ENCODE measurements at places on chromosomes 7 and 10. TPM values are rescaled to one million over a fixed set of nuclear protein-coding genes. Genes with fewer than 3 reads are reported as not detected.

DNA sequence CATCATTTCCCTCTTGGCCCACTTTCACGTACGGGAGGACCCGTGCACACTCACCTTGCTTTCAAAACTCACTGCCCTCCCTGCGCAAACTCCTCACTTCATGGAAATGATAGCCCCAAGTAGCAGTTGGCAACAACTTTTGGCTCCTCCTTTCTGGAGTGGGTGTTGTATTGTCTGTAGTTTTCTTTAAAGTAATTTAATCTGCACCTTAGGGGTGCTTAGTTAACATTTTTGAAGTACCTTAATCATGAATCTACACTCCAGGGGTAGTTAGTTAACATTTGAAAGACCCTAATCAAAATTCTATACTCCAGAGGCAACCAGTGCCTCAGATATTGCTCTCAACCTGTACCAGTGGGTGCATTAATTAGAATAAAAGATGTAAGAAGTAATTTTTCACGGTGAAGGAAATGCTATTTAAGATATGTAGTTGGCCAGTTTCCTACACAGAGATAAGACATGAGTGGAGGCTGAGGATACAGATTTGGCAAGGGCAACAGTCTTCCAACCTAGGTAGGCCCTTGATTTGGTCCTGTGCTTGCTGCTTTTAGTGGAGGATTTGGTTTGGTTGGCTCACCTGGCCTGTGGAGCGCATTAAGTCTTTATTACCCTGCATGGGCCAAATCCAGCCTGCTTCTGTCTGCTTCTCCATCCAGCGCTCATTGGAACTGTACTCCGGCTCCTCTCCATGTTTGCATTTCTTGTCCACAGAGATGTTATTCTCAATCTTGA is 93.0 kb downstream of the EXOC4 start:
- H3K36me3 ChIP-seq, result no peaks in the 10 kb centered on the region
- H3K4me3 ChIP-seq, result no peak overlapping the region
- no peak overlapping the region for H3K27ac ChIP-seq
- no peaks in the 10 kb centered on the region for H3K27me3 ChIP-seq
- DNase-seq, result no peak

DNA sequence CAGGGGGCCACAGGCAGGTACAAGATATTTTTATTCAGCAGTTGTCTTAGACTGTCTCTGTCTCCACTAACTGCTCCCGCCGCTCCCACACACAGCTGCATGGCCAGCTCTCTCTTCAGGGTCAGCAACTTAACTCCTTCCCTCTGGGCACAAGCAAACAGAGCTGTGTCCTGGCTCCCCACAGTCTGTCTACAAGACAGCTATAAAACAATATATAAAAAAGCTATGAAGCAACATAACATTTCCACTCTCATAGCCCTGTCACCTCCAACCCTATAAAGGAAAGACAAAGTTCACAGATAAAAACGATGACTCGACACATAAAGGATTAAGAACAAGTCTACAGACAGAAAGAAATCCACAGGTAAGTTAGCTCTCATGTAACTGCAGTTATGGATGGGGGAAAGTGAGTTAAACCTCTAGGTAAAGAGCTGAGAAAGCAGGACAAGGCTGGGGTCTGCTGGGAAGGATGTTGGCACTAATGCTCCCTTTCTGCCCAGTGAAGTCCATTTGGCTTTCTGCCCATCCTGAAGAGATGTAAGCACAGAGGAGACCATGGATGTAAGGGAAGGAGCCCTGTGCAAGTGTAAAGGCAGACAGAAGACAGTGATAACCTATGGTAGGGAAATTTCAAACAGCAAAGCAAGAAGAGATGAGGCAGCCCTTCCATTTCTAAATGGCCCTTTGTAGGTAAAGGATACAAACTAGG is 27.0 kb downstream of the RAPGEF5 start:
- no peaks in the 10 kb centered on the region for H3K27me3 ChIP-seq
- no peak overlapping the region for H3K4me3 ChIP-seq
- H3K4me1 ChIP-seq, result no peaks in the 10 kb centered on the region
- DNase-seq, result no peak
- no peak overlapping the region for H3K27ac ChIP-seq

- H3K27ac ChIP-seq, result peak overlapping the region; percentile 93
- H3K4me3 ChIP-seq, result peak overlapping the region; percentile 98
- no peaks in the 10 kb centered on the region for H3K36me3 ChIP-seq
- DNase-seq, result peak; percentile 98
- peaks cover 47% of the 10 kb centered on the region for H3K4me1 ChIP-seq
Measured at GRCh38 chr7:2353936-2354185, 766 bp upstream of the EIF3B start.

- H3K36me3 ChIP-seq, result no peaks in the 10 kb centered on the region
- peaks cover 11% of the 10 kb centered on the region for H3K4me1 ChIP-seq
- H3K27ac ChIP-seq, result no peak overlapping the region
- no peaks in the 10 kb centered on the region for H3K27me3 ChIP-seq
- H3K4me3 ChIP-seq, result no peak overlapping the region
Measured at GRCh38 chr7:112186300-112186699, 19.9 kb downstream of the DOCK4 start.

- H3K27me3 ChIP-seq, result no peaks in the 10 kb centered on the region
- peak overlapping the region; percentile 65 for H3K27ac ChIP-seq
- H3K4me1 ChIP-seq, result peaks cover 58% of the 10 kb centered on the region
- H3K36me3 ChIP-seq, result no peaks in the 10 kb centered on the region
- peak overlapping the region; percentile 14 for H3K4me3 ChIP-seq
Measured at GRCh38 chr7:105853931-105854419, 22.4 kb downstream of the ATXN7L1 start.

The FRG2B gene
- total RNA-seq, result not detected

The NEUROD6 gene
- not detected for total RNA-seq

GRCh38 chr10:132110111-132110521 is 44.4 kb downstream of the JAKMIP3 start:
- no peak overlapping the region for H3K27ac ChIP-seq
- DNase-seq, result no peak
- H3K4me1 ChIP-seq, result no peaks in the 10 kb centered on the region
- H3K36me3 ChIP-seq, result no peaks in the 10 kb centered on the region

GRCh38 chr7:157423348-157423747 is 86.5 kb downstream of the DNAJB6 start:
- H3K4me3 ChIP-seq, result no peak overlapping the region
- H3K36me3 ChIP-seq, result peaks cover 39% of the 10 kb centered on the region
- no peak overlapping the region for H3K27ac ChIP-seq
- no peaks in the 10 kb centered on the region for H3K4me1 ChIP-seq
